ENCODE measurements at places on chromosomes 2 and 18. TPM values are rescaled to one million over a fixed set of nuclear protein-coding genes. Genes with fewer than 3 reads are reported as not detected.

The UGT1A5 gene
- total RNA-seq = 0.24 TPM

The OSBPL1A gene
- 32.2 TPM for total RNA-seq

The RGPD4 gene
- not detected for total RNA-seq

The MC5R gene
- not detected for total RNA-seq

The NCKAP1 gene
- 332 TPM for total RNA-seq

The HOXD11 gene
- 0.96 TPM for total RNA-seq

The LRRTM1 gene
- not detected for total RNA-seq

The RRM2 gene
- total RNA-seq = 1.3 TPM

The ANKRD29 gene
- total RNA-seq = 14.1 TPM

The SRD5A2 gene
- not detected for total RNA-seq

The ERICH2 gene
- 0.72 TPM for total RNA-seq

The LYG2 gene
- not detected for total RNA-seq

The SEMA4C gene
- 17.8 TPM for total RNA-seq

The VIT gene
- total RNA-seq = not detected

The SLC5A7 gene
- not detected for total RNA-seq

The CPO gene
- total RNA-seq = not detected

The NT5DC4 gene
- not detected for total RNA-seq

The C1QL2 gene
- total RNA-seq = not detected

The TMEM247 gene
- total RNA-seq = not detected

The FNDC4 gene
- total RNA-seq = 16.9 TPM
